Naive thymus-derived CD8-positive, alpha-beta T cell (primary cell): ENCODE measurements at places on chromosomes 12 and 14. TPM values are rescaled to one million over a fixed set of nuclear protein-coding genes. Genes with fewer than 3 reads are reported as not detected.

DNA sequence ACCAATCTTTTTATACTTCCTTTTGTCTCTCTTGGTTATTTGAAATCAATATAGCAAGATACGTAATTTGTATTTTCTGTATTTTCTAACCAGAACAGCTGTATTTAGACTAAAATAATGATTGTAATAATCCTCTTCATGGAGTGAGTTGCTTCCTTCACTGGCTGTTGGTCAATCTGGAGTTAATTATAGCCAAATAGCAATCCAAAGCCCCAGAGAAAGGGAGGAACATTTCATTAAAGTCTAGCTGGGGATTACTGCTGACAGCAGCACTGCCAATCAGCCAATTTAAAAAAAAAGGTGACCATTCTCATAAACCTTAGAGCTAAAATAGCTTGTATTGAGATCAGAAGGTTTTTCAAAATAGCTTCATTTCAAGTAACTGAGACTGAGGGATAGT lies 118.0 kb downstream of the TRHDE start:
- peaks cover 10% of the 10 kb centered on the region for H3K27me3 ChIP-seq
- DNase-seq, result no peak
- H3K27ac ChIP-seq, result no peak overlapping the region
- no peak overlapping the region for H3K4me3 ChIP-seq
- H3K4me1 ChIP-seq, result no peaks in the 10 kb centered on the region

DNA sequence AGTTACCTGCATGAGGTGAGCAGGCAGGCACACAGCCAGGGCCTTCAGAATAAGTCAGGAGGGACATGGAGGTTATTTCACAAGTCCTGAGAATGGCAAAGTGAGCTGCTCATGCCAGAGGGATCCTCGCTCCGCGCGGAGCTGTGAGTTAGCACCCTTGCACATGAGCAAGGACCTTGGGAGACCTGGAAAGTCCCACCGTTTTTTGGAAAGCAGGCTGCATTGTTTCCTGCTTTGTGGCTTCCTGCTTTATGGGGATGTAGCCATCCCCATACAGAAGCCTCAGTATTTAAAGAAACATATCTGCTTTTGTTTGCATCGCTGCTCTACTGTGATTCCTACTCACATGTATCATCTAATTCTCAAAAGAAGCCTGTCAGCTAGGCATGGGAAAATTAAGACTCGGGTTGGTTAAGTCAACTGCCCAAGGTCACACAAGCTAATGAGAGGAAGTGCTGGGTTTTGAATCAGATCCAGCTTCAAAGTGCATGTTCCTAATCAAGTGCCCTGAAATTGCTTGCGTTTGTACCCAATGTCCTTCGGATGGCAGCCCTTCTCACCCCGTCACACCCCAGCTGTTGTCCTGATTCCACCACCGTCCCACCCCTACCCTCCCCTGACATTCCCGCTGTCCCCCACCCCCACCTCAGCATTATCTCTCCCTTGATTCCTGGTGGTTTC lies 106.2 kb downstream of the CRACR2A start:
- peaks cover 5% of the 10 kb centered on the region for H3K36me3 ChIP-seq
- no peak for DNase-seq

- H3K36me3 ChIP-seq, result no peaks in the 10 kb centered on the region
- no peak overlapping the region for H3K27ac ChIP-seq
- no peak for DNase-seq
- no peaks in the 10 kb centered on the region for H3K4me1 ChIP-seq
- peaks cover 1% of the 10 kb centered on the region for H3K27me3 ChIP-seq
These were observed 51.6 kb upstream of the PIWIL1 start for GRCh38 chr12:130286041-130286440.

- no peaks in the 10 kb centered on the region for H3K36me3 ChIP-seq
- H3K4me3 ChIP-seq, result no peak overlapping the region
- no peak for DNase-seq
- no peaks in the 10 kb centered on the region for H3K4me1 ChIP-seq
These were observed 336.4 kb downstream of the FOXG1 start for GRCh38 chr14:29102996-29103395.

GRCh38 chr14:104169699-104170479 lies 31.5 kb downstream of the KIF26A start:
- no peak overlapping the region for H3K27ac ChIP-seq
- H3K27me3 ChIP-seq, result no peaks in the 10 kb centered on the region
- H3K36me3 ChIP-seq, result no peaks in the 10 kb centered on the region
- H3K4me1 ChIP-seq, result no peaks in the 10 kb centered on the region
- DNase-seq, result no peak

Gene KLRK1
- 792 TPM for total RNA-seq

Gene TSPAN8
- total RNA-seq, result not detected
